ENCODE measurements at places on chromosomes 12 and 14. TPM values are rescaled to one million over a fixed set of nuclear protein-coding genes. Genes with fewer than 3 reads are reported as not detected.

The GALNT16 gene
- total RNA-seq, result 0.46 TPM

The ERBB3 gene
- 1.0 TPM for total RNA-seq

The AKAP5 gene
- total RNA-seq, result 1.2 TPM

The FAM222A gene
- total RNA-seq, result 0.44 TPM

The DAO gene
- total RNA-seq, result not detected

The GRIN2B gene
- total RNA-seq, result not detected
